Stimulated activated CD8-positive, alpha-beta memory T cell treated with anti-CD3 and anti-CD28 coated beads, Interleukin-7, amount 100 ng/mL, for 48 hours (primary cell): ENCODE measurements at places on chromosomes 11 and 22.

GRCh38 chr11:118656563-118657165, 22.8 kb downstream of the TREH start:
- DNase-seq = no peak

GRCh38 chr11:65609229-65609628, 4.8 kb downstream of the MAP3K11 start:
- no peak for DNase-seq

DNA sequence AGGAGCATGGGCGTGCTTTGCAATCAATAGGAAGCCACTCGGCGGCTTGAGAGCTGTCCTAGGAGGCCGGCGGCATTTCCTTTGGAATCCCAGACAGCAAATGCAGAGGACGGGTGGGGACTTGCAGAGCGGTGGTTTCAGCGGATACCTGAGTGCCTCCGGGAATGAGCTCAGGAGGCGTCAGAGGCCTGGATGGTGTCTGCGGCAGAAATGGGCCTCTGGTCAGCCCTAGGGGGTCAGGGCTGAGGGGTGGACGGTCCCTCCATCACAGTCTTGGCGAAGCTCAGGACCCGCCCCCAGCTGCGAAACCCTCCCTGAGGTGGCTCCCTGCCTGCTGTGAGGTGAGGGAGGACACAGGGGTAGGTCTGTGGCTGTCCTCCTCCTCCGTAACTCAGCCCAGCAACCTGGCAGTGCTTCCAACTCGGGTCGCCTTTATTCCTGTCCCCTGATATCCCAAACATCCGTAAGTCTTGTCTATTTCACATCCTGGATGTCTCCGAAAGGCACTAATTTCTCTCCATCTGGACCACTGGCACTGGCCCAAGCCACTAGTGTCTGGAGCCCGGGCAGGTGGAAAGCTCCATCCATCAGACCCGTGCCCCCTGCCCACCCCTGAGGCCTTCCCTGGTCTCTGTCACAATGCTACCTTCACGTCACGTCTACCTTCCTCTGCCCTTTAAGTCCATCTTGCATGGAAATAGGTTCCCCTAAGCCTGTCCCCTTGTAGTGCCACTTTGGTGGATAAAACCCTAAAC, 686.6 kb downstream of the BRD1 start:
- DNase-seq = no peak

GRCh38 chr11:124930799-124931198, 5.0 kb downstream of the HEPACAM start:
- DNase-seq = no peak

DNA sequence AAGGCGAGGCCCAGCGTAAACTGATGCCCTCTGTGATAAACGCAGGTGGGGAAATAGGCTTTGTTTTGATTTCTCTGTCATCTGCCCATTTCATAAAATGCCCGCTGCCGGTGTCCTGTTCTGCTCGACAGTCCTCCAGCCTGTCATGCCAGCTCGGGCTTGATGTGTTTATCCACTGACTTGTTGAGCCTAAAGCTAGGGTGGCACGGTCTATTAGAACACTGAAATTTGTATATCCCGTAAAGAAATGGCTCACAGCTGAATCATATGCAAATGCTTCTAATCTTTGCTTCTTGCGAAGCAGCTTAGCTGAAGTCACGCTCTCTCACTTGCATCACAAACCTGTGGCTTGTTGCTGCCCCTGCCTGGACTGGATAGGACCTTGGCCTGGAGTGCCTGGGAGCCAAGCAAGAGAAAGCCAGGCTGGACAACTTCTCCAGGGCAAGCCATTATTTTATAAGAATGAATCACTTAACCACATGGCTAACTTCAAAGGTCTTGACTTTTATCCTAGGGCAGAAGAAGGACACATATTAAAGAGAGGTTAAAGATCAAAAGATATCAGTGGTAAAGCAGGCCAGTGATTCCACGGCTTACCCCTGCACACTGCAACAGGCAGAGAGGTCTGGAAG, 33.1 kb downstream of the EHF start:
- DNase-seq = no peak

DNA sequence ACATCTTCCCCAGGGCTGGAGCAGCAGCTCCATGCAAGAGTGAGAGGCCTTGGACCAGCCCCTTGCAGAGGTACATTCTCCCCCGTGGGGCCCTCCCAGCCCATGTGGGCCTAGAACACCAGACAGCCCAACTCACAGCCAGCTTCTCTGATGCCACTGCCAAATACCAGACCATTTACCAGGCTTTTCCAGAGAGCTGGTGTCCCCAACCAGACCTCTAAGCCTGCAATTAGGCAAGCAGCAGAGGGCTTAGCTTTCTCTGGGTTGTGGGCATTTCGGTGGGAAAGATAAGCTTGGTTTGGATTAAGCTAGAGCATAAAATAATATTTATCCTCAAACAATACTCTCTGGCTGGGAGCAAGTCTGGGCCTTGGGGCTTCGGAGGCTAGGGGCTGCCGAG, 75.6 kb downstream of the TP53I11 start:
- no peak for DNase-seq
